Lower lobe of right lung (tissue), 2 donors: ENCODE measurements at places on chromosomes 7 and 10.

- no peak for DNase-seq
These were observed 140.1 kb downstream of the GLI3 start for GRCh38 chr7:42096681-42097561.

DNA sequence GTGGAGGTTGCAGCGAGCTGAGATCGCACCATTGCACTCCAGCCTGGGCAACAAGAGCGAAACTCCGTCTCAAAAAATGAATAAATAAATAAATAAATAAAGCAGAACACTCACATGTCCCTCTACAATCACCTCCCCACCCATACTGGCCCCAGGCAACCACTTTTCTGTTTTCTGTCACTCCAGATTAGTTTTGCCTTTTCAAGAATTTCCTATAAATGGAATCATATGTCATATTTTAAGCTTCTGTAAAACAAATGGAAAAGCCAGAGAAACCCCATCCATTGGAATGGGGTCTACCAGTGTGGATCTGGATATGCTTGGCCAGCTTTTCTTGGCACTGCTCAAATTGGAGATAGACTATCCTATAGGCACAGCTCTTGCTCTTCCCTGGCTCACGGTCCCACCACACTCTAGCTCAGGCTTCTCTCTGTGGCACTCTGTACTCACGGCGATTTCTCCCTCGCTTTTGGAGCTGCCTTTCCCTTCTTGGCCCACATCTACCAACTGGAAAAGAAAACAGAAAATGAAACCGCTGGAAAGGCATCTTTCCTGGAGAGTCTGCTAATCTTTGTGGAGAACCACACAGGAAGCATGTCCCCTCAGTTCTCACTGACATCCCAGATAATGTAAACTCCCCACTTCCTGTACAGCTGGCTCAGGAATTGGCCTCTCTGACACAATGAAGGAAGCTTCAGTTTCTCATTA is 210.1 kb downstream of the JCAD start:
- DNase-seq = no peak

- DNase-seq = peak; percentile 89
These were observed 96.6 kb downstream of the FAM53B start for GRCh38 chr10:124647421-124648130.

DNA sequence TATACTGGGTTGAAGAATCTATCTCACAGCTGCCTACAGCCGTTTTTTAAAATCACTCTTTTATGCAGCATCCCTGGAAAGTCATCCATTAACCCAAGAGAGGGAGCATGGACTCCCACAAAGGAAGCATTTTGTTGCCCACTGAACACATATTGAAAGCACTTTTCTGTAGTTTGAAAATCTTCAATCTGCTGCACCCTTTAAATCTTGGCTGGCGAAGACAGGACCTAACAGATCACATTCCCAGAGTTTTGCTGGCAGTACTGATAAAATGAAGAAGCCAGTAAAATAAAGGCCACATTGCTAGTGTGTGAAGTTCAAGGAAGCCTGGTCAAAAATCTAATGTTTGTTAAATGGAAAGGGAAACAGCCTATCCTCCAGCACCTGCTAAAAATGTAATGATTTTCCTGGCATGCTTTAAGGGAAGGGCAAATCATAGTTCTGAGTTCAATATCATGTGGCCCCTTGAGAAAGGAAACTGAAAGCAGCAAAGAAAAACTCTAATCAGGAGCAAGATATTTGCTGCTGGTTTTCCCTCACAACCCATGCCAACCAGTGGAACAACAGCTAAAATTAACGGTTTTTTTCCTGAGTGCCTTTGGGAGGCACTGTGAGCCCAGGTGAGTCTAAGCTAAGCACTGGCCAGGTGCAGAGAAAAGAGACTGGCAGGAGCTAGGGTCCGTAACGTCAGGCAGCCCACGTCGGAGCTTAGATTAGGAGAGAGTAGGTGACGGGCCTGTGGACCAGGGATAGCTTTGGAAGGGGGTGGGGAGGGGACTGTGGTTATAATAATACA is 97.9 kb upstream of the PALS2 start:
- no peak for DNase-seq

DNA sequence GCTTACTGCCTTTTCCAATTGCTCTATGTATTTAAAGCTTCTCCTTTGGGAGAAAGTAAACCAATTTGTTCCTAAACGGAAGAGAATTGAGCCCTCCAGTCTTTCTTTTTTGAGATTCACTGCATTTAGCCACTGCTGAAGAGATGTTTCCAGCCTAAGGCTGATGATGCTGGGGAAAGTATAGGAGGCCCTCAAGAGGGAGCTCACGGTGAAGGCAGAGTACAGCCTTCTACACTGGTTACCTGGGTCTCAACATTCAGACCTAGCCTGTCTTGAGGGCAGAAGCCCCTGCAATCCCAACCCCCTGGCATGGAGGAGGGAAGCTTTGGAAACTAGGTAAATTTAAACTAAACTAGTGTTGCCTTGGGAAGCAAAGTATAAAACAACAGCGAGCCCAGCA is 316.7 kb upstream of the TPK1 start:
- DNase-seq = no peak

DNA sequence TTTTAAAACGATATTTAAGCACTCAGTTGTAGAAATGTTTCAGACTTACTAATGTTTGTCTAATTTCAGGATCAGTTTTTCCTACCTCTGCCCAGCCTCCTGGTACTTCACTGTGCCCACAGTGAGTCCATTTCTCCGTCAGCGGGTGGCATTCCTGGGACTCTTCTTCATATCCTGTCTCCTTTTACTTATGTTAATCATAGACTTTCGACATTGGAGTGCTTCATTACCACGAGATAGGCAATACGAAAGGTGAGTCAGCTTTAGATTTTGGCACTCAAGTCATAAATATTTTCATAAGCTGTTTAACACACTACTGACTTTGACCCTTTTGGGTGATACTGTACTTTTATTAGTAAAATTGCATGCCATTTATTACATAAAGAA is 2.1 kb downstream of the ENTPD7 start:
- no peak for DNase-seq

- DNase-seq = no peak
These were observed 74.4 kb downstream of the TNS3 start for GRCh38 chr7:47507522-47507921.

GRCh38 chr10:83934062-83934461 is 205.2 kb upstream of the GHITM start:
- no peak for DNase-seq

DNA sequence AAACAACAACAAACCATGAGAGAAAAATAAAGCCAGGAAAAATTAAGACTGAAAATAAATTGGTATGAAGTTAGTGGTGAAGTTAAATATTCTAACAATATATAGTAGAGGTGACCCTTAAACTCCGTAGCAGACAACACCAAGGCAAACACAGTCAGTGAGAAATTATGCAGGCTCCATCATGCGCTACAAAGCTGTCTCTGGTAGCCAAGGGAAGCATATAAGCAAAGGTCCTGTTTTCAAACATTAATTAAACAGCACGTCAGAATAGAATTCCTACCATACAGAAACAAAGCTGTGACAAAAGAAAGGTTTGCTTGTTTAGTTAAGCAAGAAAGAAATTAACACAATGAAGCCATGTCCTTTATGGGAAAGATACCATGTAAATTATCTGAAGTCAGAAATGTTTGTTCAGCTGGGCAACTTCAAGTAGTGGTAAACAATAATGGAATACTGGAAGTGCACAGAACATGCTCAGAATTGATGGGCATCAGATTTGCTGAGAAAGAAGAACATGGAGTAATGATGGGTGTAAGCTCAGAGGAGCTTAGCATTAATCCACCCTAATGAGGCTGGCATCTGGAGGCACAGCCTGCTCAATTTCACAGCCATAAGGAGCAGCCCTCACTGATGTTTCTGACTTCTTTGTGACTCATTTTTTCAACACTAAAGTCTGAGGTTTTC is 75.7 kb downstream of the IGF2BP3 start:
- DNase-seq = no peak

DNA sequence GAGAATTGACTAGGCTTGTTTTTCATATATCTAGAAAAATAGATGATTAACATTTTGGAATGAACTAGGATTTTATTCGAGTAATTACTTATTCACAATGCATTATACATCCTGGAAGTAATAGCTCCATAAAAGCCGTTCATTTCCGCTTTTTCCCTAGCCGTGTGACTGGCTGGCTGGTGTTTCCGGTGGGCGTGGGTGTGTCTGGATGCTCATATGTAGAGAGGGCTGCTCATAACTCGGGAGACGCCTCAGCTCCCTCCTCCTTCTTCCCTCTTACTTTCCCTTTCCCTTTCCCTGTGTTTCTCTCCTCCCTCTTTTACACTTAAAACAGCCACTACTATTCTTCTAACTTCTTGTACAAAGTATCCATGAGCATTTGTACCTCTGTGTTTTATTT is 187.7 kb upstream of the VSTM2A start:
- no peak for DNase-seq

DNA sequence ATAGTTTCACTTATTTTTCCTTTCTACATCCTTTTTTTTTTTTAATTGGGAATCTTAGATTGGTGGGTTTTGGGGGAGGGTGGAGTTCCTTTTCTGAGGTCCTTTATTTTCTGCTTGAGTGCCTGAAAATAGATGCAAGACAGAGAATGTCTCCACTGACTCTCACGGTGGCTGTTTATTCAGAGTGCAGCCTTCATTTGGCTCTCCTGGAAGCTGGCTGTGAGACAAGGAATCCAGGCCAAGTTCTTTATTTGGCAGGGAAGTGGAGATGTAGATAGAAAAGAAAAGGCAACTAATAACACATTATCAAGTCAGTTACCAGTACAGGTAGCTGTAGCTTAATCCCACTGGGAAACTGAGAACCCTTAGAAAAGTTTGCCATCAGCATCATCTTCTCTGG is 118.6 kb downstream of the CNTNAP2 start:
- DNase-seq = no peak

GRCh38 chr10:117464176-117464575 is 78.4 kb upstream of the EMX2 start:
- no peak for DNase-seq

DNA sequence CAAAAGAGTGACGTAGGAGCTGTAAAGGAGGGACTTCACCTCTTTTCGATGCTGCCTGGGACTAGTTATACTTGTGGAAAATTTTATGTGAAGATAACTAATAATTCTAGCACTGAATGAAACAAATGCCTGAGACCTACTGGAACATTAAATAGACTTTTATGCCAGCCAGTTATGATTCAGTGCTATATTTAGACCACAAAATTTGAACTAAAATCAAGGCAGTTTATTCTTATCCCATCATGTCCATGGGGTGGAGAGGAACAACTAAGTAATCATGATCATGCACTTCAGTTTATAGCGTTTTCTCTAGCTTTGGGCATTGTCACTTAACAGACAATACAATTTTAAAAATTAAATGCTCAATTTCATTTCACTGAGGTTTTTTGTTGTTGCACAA is 76.7 kb downstream of the ZEB1 start:
- no peak for DNase-seq

GRCh38 chr7:6232534-6232933 is 39.9 kb downstream of the CYTH3 start:
- DNase-seq = peak; percentile 78

DNA sequence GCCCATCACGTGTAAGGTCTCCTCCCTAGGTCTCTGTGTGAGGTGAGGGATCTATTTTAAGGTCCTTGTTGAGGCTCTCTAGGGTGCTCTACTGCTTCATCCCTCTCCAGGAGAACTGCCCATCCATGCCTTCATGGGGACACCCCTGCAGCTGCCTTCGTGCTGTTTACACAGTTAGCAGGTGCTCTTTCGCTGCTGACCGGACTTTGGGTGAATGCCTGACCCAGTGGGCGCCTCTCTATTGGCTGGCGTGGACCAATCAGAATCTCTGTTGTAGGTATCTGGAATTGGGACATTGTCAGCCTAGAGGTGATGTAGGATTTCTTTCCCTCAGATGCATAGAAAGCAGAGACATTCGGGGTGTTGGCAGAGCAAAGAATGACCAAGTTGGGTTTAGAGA is 38.7 kb upstream of the HMX3 start:
- no peak for DNase-seq

DNA sequence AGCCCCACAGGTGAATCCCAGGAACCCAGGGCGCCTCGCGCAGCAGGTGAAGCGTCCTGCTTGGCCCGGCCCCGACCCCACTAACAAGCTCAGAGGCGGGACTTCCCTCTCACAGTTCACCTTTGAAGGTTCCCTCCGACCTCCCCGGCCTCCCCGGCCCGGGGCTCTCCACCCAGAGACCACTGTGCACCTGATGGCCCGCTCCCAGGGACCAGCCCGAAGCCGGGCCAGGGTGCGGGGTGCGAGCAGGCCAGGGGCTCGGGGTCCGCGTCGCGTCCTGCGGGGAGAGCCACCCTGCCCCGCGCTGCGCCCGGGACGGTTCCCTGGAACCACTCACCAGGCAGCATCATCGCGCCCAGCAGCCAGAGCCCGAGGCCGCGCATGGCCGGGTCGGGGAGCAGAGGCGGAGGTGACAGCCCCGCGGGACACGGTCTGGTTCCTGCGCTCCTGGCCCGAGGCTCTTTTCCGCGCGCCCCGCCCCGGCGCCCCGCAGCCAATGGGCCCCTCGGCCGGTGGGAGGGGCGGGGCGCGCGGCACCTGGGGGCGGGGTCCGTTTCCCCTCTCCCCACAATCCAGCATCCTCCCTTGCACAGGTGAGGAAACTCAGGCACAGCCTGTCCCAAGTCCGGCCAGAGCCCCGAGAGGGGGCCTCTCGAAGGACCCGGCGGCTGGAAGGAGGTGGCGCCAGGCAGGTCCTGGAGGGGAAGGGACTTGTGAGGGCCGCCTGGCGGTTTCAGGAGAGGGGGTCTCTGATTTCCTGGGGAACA is at the start of gene ADAM8:
Gene ADAM8, minus strand, starts transcription at position 434 of the 767 bp plus-strand sequence. Its CDS starts 51 bp downstream, at position 383.
- peak; percentile 77 for DNase-seq

- DNase-seq = no peak
These were observed 13.4 kb downstream of the C10orf71 start for GRCh38 chr10:49312246-49312869.

DNA sequence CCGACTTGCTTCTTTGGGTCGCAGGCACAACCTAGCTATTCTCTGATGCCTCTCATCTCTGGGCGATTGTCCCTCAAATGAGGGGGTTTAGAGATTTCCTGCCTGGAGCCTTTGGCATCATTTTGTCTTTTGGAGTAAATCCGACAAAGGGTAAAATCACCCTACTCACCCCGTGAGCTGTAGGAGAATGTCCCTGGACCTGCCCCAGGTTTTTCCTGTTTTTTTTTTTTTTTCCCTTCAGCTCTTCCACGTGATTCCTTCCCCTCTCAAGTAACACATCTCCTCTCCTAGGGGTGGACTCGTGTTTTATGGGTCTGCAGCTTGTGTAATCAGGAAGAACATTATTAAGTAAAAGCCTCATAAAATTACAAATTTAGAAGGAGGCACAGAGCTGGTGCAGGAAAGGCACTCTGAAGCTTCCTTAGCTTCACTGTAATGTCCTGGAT is 128.4 kb upstream of the ZNF746 start:
- DNase-seq = no peak

GRCh38 chr10:62614389-62615157 is 189.9 kb upstream of the ADO start:
- DNase-seq = no peak

GRCh38 chr7:133115596-133115995 is 33.7 kb upstream of the CHCHD3 start:
- no peak for DNase-seq
